ENCODE measurements at places on chromosomes 11 and 22.

- no peak for DNase-seq
Observed at GRCh38 chr11:71302911-71303310, 50.5 kb upstream of the SHANK2 start.

GRCh38 chr22:41568811-41569210 is 8.0 kb downstream of the CSDC2 start:
- DNase-seq: no peak

DNA sequence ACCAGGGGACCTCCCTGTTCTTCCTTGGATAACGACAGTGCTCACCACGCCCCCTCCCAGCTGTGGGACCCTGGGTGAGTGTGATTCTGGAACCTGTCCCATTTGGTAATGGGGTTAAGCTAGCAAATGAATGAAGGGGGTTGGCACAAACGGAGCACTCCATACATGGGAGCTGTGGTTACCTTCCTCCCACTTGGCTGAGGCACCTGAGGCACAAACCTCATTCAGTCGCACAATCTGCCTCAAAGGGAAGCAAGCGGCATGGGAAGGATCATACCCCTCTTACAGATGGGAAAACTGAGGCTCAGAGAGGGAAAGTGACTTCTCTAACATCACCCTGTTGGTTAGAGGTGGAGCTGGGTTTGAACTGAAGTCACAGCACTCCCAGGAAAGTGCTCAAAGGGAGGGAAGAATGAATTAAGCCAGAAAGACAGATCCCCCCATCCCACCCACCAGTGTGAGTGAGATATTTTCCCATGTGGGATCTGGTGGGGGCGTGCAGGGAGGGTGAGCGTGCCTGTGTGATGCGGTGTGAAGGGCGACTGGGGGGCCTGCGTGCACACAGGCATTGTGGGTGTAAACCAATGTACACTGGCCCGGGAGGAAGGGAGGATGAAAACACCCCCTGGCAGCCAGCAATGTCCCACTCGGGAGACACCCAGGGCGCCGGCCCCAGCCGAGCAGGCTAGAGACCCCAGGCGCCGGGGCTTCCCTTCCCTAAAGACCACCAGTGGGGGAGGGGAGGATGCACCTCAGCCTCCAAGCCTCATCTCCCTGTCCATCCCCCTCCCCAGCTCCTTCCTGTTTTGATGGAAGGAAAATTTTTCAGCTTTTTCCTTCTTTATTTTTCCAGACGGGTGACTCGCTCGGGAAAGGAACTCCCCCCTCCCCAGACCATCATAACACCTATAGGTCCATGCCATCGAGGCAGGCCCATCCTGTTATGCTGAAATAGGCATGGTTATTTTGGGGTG is 8.0 kb upstream of the PDGFB start:
- DNase-seq: no peak

DNA sequence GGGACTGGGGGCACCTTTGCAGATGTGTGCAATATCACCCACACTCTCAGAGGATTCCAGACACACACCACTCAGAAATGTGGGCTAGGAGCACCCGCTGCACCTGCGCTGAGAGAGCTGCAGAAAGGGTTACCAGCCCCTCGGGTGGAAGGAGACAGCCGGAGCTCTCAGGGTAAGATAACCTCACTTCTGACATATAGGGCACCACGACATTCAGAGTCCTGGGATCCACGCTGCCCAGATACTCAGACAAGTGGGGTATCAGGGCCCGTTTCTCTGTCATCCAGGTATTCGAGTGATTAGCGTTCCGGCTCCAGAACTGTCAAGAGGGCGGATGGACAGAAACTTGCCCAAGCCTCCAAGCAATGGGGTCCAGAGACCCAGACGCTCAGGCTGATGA is 6.2 kb upstream of the SYT8 start:
- DNase-seq: no peak

- DNase-seq: no peak
Observed at GRCh38 chr22:45007391-45008185, 2.2 kb downstream of the PHF21B start.

GRCh38 chr11:133697603-133698180 is 147.6 kb downstream of the SPATA19 start:
- DNase-seq: no peak

DNA sequence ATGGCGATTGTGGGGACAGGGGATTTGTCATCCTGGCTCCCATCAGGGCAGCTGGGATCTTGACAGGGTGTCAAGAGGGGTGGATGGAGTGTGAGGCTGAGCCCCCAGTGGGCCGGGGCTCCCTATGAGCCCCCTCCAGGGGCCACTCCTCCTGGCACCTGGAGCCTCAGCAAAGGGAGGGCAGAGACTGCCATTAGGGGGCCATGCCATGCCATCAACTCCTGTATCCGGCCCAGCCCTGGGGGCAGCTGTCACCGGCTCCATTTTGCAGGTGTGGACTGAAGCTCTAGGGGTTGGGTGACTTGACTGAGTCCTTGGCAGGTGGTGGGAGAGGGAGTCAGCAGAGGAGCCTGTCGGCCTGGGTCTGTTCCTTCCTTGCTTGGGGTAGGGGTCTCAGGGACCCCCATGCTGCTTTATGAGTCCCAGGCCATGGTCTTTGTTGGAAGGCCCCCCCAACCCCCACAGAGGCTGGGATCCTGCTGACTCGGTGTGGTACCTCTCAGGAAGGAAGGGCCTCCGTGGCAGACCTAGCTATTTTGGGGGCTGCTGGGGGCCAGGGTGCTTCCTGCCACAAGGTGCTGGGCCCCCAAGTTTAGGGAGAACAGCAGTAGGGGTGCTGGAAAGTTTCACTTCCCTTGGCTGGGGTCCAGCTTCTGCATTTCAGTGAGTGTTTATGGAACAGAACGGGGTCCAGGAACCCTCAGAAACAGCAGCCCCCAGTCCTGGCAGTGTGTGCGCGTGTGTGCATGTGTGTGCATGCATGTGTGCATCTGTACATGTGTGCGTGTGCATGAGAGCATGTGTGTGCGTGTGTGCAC is 1.5 kb downstream of the ACY3 start:
- no peak for DNase-seq

DNA sequence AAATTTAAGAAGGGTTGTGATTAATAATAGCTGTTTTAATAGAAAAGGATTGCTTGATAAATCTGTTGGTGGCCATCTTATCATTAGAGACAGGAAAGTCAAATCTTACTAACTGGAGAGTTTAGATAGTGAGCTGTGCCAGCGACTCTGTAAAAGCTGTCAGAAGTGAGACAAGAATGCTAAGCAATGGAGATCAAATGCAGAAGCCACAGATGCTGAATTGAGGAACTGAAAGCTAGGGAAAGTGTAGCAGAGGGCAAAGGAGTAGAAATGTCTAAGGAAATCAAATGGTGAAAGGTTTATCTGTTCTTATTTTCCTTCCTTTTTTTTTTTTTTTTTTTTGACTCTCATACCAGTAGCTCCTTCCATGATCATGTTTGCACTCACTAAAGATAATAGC is 13.7 kb downstream of the MS4A13 start:
- DNase-seq: no peak

- DNase-seq: no peak
Observed at GRCh38 chr22:22048981-22049531, 66.5 kb upstream of the TOP3B start.

- peak; percentile 44 for DNase-seq
Observed at GRCh38 chr11:10455637-10456487, 798 bp downstream of the AMPD3 start.

GRCh38 chr22:22655452-22656290 is 11.3 kb downstream of the GGTLC2 start:
- no peak for DNase-seq

- no peak for DNase-seq
Observed at GRCh38 chr11:68714060-68714856, 29.9 kb downstream of the GAL start.

- no peak for DNase-seq
Observed at GRCh38 chr11:16979703-16980622, 34.3 kb downstream of the PLEKHA7 start.

GRCh38 chr11:102422817-102423712 is 29.5 kb downstream of the TMEM123 start:
- DNase-seq: no peak

DNA sequence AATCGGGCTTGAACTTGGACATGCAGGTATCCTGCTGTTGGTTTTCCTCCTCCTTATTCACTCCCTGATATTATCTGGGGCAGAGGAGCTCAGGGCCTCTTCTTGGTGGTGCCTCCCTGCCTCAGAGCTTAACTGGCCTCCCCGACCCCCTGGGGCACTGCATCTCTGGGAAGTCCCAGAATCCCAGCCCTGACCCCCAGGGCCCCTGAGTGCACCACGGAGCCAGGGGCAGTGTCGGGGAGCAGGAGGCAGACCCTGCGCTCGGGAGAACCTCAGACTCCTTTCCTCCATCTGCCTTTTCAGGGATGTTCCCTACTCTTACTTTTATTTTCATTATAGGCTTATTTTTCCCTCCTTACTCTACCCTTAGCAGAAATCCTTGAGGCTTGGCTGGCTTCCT is 537.0 kb downstream of the BRD1 start:
- no peak for DNase-seq

- DNase-seq: no peak
Observed at GRCh38 chr22:38383417-38383816, 66.2 kb upstream of the CSNK1E start.

DNA sequence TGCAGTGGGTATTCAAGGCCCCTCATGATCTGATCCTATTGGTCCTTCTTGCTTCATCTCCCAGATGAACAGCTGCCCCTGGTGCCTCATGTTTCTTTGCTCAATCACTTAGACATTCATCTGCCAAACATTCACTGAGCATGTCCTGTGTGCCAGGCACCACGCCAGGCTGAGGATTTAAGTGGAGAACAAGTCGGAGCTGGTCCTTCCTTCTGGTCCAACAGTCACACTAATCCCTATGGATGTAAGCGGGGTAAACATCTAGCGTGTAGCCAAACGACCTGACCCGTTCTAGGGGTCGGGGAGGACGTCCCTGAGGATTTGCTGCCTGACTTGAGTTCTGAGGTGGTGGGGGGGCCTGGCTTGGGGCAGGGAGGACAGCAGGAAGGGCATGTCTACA is 21.9 kb downstream of the ZMAT5 start:
- no peak for DNase-seq

GRCh38 chr11:95067841-95068219 is 1.1 kb downstream of the SRSF8 start:
- no peak for DNase-seq

DNA sequence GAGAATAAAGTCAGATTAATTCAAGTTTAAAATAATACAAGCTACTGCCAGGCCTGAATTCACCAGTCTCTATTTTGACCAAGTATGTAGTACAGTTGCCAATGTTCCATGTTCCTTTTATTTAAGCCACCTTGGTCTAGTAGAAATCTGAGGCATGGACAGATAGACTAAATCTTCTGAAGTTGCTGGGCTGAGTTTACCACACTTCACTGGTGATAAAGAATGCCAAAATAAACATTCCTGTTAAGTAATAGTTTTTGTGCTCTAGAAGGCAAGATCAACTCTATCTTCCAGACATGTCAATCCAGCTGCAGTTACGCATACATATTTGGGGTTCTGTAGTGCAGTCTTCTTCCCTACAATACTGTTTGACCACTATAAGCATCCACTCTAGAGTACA is 83.9 kb upstream of the C11orf87 start:
- DNase-seq: no peak

DNA sequence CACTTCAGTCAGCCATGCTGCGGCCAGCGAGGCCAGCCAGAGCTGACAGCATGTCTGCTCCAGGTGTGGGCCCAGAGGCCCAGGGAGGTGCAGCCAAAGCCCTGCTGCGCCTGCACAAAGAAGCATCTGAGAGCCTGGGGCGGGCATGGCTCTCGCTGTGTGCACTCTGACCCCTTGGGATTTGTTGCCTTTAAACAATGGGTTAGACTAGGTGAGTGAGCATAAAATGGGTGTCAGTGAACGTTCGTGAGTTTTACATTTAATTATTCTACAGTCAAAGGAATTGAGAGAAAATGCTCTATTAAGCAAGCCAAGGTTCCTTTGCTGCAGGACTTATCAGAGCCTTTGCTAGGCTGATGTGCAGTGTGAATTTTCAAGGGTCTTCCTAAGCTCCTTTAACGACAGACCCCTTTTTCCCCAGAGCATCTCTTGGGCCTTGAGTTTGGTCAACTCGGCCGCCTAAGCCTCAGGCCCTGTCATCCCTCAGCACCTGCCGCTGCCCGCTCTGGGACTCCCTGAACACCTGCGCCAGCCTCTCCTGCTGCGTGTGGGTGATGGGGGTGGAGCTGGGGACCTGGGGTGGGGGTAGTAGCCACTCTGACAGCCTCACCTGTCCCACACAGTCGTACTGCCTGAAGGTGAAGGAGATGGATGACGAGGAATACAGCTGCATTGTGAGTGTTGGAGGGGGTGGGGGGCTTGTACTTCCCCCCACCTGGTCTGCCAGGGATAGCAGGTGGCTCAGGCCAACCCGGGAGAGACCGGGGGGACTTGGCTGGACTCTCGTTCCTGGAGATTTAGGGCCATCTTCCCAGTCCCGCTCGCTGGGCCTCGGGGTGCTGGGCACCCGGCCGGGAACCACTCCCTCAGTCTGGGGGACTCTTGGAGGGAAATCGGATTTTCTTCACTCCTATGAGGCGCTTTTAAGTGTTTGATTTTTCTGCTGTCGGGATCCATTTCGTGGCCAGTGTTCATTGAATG is 10.5 kb downstream of the SLC16A8 start:
- no peak for DNase-seq
